Psoas muscle (tissue), 8 donors: ENCODE measurements at places on chromosomes 13 and 19.

DNA sequence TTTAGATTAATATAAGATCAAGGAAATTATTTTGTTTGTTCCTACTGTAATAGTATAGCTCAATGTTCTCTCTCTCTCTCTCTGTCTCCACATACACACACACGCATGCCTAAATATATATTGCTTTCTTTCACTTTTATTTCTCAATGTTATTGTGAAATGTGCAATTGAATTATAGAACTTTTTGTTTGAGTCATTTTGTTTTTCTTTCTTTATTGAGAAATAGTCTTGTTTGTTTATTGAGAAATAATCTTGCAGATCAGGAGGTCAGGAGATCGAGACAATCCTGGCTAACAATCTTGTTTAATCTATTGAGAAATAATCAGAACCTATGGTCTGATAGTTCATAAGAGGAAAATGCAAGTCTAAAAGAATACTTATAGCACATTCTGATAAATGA, 1581.3 kb downstream of the EFNB2 start:
- no peaks in the 10 kb centered on the region for H3K4me1 ChIP-seq
- H3K27me3 ChIP-seq: no peaks in the 10 kb centered on the region
- H3K4me3 ChIP-seq: no peak overlapping the region
- no peak for DNase-seq

DNA sequence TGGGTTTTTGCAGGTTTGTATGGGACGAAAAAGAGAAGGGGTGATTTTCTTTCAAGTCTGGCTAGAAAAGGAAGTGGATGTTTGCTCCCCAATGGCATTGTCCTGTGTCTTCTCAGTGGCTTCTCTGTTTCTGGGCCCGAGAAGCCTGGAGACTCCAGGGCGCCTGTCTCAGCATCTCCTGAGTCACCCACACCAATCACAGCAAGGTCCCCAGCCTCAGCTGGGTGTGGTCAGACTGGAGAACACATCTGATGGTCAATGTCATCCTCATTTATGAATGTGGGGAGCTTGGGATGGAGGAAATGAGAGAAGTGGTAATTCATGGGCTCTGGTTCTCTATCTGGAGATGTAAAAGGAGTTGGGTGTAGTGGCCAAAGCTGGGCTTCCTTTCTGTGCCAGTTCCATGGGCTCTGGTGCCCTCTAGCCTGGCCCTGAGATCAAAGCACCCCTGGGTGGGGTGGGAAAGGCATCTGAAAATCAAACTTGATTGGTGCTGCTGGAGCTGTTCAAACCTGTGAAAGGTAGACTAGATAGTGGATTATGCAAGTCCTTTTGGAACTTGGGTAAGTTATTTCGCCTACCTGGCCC, 13.4 kb downstream of the RASL11A start:
- no peak for DNase-seq
- H3K36me3 ChIP-seq: no peaks in the 10 kb centered on the region
- H3K27ac ChIP-seq: no peak overlapping the region

DNA sequence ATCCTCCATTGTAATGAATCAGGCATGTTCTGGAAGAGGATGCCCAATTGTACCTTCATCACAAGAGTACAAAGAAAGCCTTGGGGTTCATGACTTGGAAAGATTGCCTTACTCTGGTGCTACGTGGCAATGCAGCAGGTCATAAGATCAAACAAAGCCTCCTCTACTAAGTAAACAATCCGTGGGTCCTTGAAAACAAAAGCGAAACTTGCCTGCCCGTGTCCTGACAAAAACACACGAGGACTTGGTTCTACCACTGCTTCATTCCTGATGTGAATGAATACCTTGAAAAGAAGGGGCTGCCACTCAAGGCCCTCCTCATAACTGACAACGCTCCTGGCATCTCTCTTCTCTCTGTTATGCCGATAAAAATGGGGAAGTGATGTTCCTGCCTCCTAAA, 18.9 kb downstream of the ZNF563 start:
- H3K36me3 ChIP-seq: peaks cover 9% of the 10 kb centered on the region
- H3K4me3 ChIP-seq: no peak overlapping the region
- H3K27me3 ChIP-seq: no peaks in the 10 kb centered on the region
- H3K4me1 ChIP-seq: no peaks in the 10 kb centered on the region
- no peak overlapping the region for H3K27ac ChIP-seq

- H3K36me3 ChIP-seq: no peaks in the 10 kb centered on the region
- DNase-seq: peak; percentile 82
- peak overlapping the region; percentile 79 for H3K4me3 ChIP-seq
- no peaks in the 10 kb centered on the region for H3K27me3 ChIP-seq
- peak overlapping the region; percentile 93 for H3K27ac ChIP-seq
- H3K4me1 ChIP-seq: peaks cover 20% of the 10 kb centered on the region
Observed at GRCh38 chr19:13796301-13797057, 1.2 kb downstream of the ZSWIM4 start.

GRCh38 chr13:111216166-111216960, 101.3 kb downstream of the ARHGEF7 start:
- peaks cover 91% of the 10 kb centered on the region for H3K4me1 ChIP-seq
- peak overlapping the region; percentile 88 for H3K27ac ChIP-seq
- H3K4me3 ChIP-seq: no peak overlapping the region
- H3K27me3 ChIP-seq: no peaks in the 10 kb centered on the region
- peak; percentile 43 for DNase-seq

- H3K36me3 ChIP-seq: no peaks in the 10 kb centered on the region
- DNase-seq: peak; percentile 81
- H3K27me3 ChIP-seq: peaks cover 5% of the 10 kb centered on the region
Observed at GRCh38 chr19:41531438-41532311, 44.3 kb upstream of the CEACAM21 start.

DNA sequence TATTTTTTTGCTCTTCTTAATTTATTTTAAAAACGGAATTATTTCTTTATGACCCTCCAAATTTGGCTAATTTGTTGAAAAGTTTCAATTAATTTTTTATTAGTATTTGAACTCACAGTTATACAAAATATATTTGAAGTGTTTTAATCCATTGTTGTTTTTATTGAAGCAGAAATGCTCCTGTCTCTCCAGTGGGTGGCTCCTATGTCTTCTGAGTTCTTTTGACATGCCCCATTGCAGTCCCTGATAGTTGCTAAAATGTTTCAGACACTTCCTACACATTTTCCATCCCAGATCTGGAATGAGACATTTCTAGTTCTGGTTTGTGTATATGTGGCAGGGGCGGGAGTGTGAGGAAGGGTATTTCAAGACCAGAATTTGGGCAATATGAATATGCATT, 579.4 kb upstream of the PRR20A start:
- no peak overlapping the region for H3K4me3 ChIP-seq
- no peaks in the 10 kb centered on the region for H3K36me3 ChIP-seq
- DNase-seq: no peak

- H3K4me3 ChIP-seq: no peak overlapping the region
- DNase-seq: no peak
- no peaks in the 10 kb centered on the region for H3K4me1 ChIP-seq
- H3K27ac ChIP-seq: no peak overlapping the region
- no peaks in the 10 kb centered on the region for H3K36me3 ChIP-seq
Observed at GRCh38 chr13:90105849-90106496, 1241.5 kb upstream of the MIR17HG start.

GRCh38 chr13:100290165-100290801, 201.4 kb downstream of the PCCA start:
- no peak for DNase-seq
- H3K4me3 ChIP-seq: no peak overlapping the region
- H3K4me1 ChIP-seq: no peaks in the 10 kb centered on the region

- no peak overlapping the region for H3K4me3 ChIP-seq
- no peaks in the 10 kb centered on the region for H3K27me3 ChIP-seq
- no peaks in the 10 kb centered on the region for H3K36me3 ChIP-seq
- no peak for DNase-seq
- H3K27ac ChIP-seq: no peak overlapping the region
Observed at GRCh38 chr13:103557878-103558277, 491.7 kb upstream of the SLC10A2 start.

DNA sequence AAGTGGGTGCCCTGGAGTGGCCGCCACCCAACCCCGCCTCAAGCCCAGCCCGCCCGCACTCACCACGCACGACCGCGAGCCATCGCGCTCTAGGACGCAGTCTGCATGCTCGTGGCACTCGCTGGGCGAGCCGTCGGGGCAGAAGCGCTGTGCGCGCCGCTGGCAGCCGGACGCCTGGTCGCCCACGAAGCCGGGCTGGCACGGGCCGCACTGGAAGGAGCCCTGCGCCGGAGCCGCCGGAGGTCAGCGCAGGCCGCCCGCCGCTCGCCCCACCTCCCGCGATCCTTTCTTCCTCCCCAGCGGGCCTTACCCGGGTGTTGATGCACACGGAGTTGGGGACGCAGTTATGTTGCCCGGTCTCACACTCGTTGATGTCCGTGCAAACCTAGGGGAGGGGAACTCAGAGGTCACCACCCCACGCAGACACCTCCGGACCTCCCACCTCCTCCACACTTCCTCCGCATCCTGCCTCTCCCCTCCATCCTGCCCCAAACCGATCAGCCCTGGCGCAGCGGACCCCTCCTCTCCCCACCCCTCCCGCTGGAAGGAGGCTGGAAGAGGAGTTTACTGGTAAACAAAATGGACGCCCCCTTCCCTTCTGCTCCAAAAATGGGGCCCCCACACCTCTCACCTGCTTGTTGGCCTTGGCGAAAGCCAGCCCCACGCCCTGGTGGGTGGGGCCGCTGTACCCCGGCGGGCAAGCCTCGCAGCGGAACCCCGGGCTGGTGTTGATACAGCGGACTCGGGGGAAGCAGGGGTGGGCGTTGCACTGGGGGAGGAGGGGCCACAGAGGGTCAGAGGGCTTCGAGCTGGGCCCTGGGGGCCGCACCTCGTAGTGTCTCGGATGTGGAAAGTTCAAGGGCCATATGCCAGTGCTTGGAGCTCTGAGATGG, 2.3 kb downstream of the COMP start:
- no peak for DNase-seq
- H3K27ac ChIP-seq: no peak overlapping the region
- H3K4me3 ChIP-seq: no peak overlapping the region
- H3K27me3 ChIP-seq: peaks cover 82% of the 10 kb centered on the region

DNA sequence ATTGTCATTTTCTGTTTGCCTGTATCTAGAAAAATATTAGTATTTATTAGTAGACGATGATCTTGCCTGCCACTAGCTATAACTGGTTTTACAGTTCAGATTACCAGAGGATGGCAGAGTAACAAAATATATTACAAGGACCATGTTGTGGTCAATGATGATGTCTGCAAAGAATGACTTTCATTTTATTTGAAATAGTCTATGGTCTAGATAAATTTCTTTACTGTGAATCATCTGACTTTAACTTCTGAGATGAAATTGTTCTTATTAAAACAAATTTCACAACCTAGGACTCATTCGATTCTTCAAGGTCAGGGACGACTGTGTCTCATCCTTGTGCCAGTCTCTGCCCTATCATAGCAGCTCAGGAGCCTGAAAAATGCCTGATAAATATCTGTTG, 637.8 kb upstream of the KLF12 start:
- H3K4me1 ChIP-seq: no peaks in the 10 kb centered on the region
- H3K36me3 ChIP-seq: no peaks in the 10 kb centered on the region
- H3K27me3 ChIP-seq: no peaks in the 10 kb centered on the region
- no peak overlapping the region for H3K27ac ChIP-seq
- DNase-seq: no peak

DNA sequence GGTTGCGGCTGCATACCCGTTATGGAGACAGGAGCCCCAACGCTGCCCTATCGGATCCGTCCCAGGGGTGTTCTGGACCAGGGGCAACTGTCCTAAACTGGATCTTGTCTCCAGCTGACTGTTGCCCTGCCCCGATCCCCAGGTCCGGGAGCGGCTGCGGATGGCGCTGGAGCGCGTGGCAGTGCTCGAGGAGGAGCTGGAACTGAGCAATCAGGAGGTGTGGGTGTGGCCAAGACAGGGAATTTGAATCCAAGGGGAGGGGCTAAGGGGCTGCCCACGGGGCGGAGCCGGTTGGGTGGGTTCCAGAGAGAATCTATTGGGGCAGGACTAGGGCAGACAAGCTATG, 9.9 kb downstream of the PPFIA3 start:
- no peaks in the 10 kb centered on the region for H3K27me3 ChIP-seq
- DNase-seq: no peak
- no peak overlapping the region for H3K27ac ChIP-seq
- H3K4me1 ChIP-seq: peaks cover 19% of the 10 kb centered on the region
- no peaks in the 10 kb centered on the region for H3K36me3 ChIP-seq
- H3K4me3 ChIP-seq: no peak overlapping the region

GRCh38 chr19:33669376-33669775, 47.6 kb downstream of the CHST8 start:
- peaks cover 4% of the 10 kb centered on the region for H3K27me3 ChIP-seq
- no peaks in the 10 kb centered on the region for H3K36me3 ChIP-seq
- no peak overlapping the region for H3K4me3 ChIP-seq
- no peaks in the 10 kb centered on the region for H3K4me1 ChIP-seq

GRCh38 chr13:26957182-26957581, 196.6 kb upstream of the GPR12 start:
- H3K27ac ChIP-seq: no peak overlapping the region
- H3K36me3 ChIP-seq: no peaks in the 10 kb centered on the region
- no peak overlapping the region for H3K4me3 ChIP-seq

- no peaks in the 10 kb centered on the region for H3K4me1 ChIP-seq
- no peak overlapping the region for H3K4me3 ChIP-seq
- H3K36me3 ChIP-seq: no peaks in the 10 kb centered on the region
- H3K27ac ChIP-seq: no peak overlapping the region
- H3K27me3 ChIP-seq: no peaks in the 10 kb centered on the region
Observed at GRCh38 chr19:9474975-9475374, 23.4 kb downstream of the ZNF560 start.

- no peak for DNase-seq
- H3K36me3 ChIP-seq: peaks cover 21% of the 10 kb centered on the region
- no peaks in the 10 kb centered on the region for H3K27me3 ChIP-seq
- no peak overlapping the region for H3K27ac ChIP-seq
- peak overlapping the region; percentile 93 for H3K4me3 ChIP-seq
- H3K4me1 ChIP-seq: peaks cover 9% of the 10 kb centered on the region
Observed at GRCh38 chr19:37470216-37470615, 1.1 kb downstream of the ZNF570 start.

DNA sequence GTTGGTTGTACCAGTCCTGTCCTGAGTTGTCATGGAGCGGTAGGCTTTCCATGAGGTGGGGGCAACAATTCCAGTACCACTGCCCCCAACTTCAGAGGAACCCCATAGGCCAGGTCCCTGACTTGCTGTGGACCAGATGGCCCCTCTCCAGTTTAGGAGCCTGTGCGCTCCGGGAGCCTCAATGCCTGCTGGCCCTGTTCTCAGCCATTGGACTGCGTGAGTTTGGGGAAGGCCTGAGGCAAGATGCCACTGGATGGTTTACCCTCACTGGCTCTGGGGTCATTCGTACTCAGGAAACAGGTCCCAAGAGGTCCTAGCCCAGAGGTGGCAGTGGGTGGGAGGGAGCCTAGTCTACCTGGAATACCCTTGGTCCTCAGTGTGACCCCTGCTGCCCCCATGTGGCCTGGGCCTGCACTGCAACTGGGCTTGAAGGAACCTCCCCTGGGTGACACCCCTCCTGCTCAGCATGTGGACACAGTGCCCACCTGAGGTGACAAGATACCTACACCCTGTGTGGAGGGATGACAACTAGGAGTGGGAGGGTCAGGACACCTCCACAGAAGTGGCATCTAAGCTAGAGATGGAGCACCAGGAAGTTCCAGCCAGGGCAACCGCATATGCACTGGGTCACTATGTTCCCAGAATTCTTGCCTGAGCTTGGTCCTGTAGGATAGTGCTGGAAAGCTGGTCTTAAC, 6.0 kb upstream of the PRR19 start:
- H3K4me1 ChIP-seq: no peaks in the 10 kb centered on the region

- H3K4me3 ChIP-seq: no peak overlapping the region
- no peaks in the 10 kb centered on the region for H3K36me3 ChIP-seq
- no peak overlapping the region for H3K27ac ChIP-seq
- H3K27me3 ChIP-seq: no peaks in the 10 kb centered on the region
- no peaks in the 10 kb centered on the region for H3K4me1 ChIP-seq
Observed at GRCh38 chr13:80055847-80056246, 285.1 kb downstream of the SPRY2 start.
